HL-60 (cell line): ENCODE measurements at places on chromosomes 7 and 10.
A peak's percentile ranks its signal among the peaks of the same experiment; 100 is the strongest.

- no peak for DNase-seq
Observed at GRCh38 chr10:99266383-99266782, 30.7 kb upstream of the HPSE2 start.

DNA sequence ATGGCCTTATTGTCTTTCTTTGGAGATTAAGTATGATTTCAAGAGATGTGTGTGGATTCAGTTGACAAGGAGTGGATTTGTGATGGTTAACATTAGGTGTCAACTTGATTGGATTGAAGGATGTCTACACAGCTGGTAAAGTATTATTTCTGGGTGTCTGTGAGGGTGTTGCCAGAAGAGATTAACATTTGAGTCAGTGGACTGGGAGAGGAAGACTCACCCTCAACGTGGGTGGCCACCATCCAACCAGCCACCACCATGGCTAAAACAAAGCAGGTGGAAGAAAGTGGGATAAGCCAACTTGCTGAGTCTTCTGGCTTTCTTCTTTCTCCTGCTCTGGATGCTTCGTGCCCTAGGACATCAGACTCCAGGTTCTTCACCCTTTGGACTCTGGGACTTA, 76.1 kb downstream of the GPR37 start:
- no peak for DNase-seq

GRCh38 chr10:30724296-30724695, 94.7 kb upstream of the LYZL2 start:
- DNase-seq = no peak

GRCh38 chr10:71063401-71063800, 149.0 kb upstream of the UNC5B start:
- no peak for DNase-seq

DNA sequence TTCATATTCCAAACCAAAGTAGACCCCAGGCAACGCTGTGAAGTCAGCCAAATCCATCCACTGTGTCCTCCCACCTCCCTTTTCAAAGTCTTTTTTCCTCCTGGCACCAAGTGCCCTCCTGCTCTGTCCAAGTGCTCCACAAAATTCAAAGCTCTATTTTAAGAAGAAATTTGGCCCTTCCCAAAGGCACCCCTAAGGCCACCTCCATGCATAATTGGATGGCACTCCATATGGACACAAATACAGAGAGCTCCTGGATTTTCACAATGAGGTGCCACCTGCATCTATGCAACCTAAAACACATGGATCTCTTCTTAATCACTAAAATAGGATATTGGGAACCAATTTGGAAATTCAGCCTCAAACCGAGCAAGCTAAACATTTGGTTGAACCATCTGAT, 121.6 kb downstream of the RELN start:
- DNase-seq = no peak

DNA sequence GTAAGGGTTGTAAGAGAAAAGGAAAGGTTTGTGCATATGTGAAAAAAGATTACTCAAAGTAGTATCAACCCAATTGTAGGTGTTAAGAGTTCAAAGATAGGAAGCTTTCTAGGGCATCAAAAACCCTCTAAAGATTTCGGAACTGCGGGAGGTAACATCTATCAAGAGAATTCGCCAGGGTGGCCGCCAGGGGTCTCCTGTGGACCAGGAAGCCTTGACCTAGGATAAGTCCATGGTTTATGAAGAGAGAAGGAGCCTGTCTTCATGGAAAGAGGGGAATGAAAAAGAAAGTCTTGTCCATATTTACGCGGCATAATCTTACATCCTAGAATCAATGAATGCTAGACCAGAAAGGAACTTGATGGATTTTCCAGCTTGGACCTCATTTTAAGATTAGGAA, 140.7 kb upstream of the CALCR start:
- peak; percentile 47 for DNase-seq

- DNase-seq = no peak
Observed at GRCh38 chr7:50393547-50394252, 56.5 kb downstream of the FIGNL1 start.

GRCh38 chr10:80413271-80413996, 5.1 kb downstream of the PRXL2A start:
- no peak for DNase-seq

- DNase-seq = no peak
Observed at GRCh38 chr7:23373151-23374004, 74.2 kb downstream of the MALSU1 start.

- no peak for DNase-seq
Observed at GRCh38 chr7:18927134-18927533, 190.3 kb downstream of the TWIST1 start.

GRCh38 chr7:157927313-157927925, 590.6 kb downstream of the DNAJB6 start:
- no peak for DNase-seq

DNA sequence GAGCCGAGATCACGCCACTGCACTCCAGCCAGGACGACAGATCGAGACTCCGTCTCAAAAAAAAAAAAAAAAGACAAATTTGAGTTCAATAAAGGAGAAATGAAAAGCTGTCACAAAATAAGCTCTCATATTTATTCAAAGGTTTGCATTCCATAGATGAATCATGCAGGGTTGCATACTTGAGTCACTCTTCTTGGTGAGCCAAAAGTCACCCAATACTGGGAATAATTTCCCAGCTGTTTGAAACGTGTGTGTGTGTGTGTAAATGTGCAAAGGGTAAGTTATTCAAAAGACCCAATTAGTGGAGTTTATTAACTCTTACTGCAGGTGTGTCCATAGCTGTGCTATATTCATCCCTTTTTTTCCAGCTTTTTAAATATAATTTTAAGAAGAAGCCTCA, 297.7 kb downstream of the CCDC3 start:
- DNase-seq = no peak

- DNase-seq = no peak
Observed at GRCh38 chr10:28220811-28221210, 82.1 kb downstream of the MPP7 start.

- no peak for DNase-seq
Observed at GRCh38 chr7:115779561-115779960, 251.0 kb downstream of the TFEC start.
